ENCODE measurements at places on chromosomes 4 and X.

GRCh38 chr4:152606753-152607152, 70.9 kb upstream of the FBXW7 start:
- DNase-seq: no peak

GRCh38 chrX:101639583-101639982, 20.1 kb downstream of the ARMCX2 start:
- DNase-seq: no peak

DNA sequence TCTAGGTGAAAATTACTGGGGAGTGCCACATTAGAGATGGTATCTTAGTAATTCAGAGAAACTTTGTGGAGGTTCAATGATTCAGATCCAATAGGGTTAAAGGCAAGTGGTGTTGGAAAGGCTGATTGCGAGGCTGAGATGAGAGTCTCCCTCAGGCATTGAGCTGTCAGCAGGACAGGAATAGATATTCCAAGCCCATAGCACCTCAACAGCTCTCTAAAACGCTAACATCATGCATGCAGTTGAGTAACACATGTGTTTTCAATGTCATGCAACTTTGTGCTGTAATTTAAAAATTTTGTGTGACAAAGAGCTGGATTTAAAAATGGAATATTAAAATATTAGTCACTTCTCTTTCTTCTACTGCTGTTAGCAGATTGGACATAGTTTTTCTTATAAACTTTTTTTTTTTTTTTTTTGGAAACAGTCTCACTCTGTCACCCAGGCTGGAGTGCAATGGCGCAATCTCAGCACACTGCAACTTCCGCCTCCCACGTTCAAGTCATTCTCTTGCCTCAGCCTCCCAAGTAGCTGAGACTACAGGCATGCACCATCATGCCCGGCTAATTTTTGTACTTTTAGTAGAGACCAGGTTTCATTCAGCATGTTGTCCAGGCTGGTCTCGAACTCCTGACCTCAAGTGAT, 173.5 kb upstream of the C1QTNF7 start:
- no peak for DNase-seq

GRCh38 chr4:9765091-9765490, 16.3 kb upstream of the DRD5 start:
- no peak for DNase-seq

- DNase-seq: no peak
Measured at GRCh38 chr4:99629962-99630554, 27.6 kb downstream of the C4orf54 start.

- DNase-seq: no peak
Measured at GRCh38 chrX:72048510-72049455, 82.9 kb downstream of the RTL5 start.

- DNase-seq: no peak
Measured at GRCh38 chr4:165345666-165346417, 18.4 kb downstream of the MSMO1 start.

DNA sequence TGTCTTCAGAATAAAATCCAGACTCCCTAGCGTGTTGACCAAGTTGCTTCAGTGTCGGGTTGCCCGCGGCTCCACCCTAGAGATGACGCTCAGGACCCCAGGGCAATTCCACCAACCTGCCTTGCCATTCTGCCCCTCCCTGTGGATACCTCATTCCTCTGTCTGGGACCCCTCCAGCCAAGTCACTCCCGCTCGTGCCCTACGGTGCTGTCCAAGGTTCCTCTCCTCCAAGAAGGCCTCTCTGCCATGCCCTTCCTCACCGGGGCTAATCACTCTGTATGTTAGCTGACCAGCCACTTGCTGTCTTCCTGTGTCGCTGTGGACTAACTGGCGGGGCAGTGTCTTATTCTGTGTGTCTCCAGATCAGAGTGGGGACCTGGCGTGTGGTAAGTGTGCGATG, 46.6 kb downstream of the TENM3 start:
- DNase-seq: no peak

GRCh38 chrX:100447655-100448397, 37.8 kb upstream of the PCDH19 start:
- no peak for DNase-seq

DNA sequence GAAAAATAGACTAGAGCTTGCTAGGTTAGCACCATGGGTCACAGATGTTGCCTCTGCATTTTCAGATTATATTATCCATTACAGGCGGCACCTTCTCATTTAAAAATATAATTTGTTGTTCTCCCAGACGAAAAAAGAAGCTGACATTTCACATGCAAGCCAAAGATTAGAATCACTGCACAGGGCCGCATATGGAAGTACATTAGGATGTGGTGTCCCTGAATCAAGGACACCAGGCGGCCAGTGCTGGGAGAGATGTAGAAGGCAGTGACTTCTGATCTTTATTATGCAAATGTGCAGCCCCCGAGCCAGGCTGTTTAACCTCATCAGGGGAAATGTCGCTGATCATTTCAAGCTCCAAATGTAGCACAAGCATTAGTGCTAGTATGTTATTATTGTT, 22.8 kb downstream of the REELD1 start:
- DNase-seq: no peak

DNA sequence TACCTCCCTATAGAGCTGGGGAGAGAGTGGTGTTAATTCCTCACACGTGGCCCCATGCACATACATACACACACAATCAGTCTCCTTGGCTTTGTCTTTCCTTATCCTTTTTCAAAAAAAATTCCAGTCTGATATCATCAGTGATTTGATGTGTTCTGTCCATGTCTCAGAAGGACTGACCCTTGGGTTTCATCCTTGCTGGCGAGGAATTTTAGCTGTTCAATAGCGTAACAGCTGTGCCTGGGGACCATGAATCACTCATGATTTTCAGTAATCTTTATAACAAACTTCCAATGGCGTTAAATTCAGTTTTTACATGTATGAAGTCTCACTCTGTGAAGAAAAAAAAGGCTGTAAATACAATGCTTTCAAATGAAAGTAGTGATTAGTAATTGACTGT, 204.6 kb downstream of the RBMX2 start:
- no peak for DNase-seq

DNA sequence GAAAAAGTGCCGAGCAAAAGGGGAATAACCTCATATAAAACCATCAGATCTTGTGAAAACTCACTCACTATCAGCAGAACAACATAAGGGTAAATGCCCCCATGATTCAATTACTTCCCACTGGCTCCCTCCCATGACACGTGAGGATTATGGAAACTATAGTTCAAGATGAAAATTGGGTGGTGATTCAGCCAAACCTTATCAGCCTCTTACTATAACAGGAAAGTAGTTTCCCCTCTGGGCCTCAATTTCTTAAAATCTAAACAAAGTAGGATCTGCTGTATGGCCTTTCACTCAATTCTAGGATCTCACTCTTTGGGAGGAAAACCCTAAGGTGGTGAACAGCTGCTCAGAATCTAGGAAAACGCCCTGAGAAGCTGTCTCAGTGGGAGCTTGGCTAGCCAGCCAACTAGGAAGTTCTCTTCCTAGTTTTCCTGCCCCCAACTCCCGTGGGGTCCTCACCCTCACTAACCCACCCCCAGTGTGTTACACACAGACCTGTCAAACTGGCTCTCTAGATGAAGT, 1017.1 kb upstream of the HS3ST1 start:
- DNase-seq: no peak

DNA sequence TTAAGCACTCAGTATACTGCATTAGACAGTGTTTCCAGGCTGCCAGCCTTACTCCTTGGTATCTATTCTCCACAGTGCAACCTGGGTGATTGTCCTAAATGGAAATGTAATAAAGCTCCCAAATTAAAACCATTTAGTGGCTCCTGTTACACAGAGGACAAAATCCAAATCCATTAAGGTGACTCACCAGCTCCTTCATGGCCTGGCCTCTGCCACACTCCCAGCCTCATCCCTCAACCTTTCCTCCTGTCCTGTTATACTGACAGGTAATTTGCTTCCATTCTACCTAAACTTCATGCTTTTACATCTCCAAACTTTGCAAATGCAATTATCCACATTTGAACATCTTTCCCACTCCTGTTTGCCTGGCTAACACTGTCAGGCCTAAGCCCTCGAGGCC, 140.3 kb downstream of the INPP4B start:
- no peak for DNase-seq

DNA sequence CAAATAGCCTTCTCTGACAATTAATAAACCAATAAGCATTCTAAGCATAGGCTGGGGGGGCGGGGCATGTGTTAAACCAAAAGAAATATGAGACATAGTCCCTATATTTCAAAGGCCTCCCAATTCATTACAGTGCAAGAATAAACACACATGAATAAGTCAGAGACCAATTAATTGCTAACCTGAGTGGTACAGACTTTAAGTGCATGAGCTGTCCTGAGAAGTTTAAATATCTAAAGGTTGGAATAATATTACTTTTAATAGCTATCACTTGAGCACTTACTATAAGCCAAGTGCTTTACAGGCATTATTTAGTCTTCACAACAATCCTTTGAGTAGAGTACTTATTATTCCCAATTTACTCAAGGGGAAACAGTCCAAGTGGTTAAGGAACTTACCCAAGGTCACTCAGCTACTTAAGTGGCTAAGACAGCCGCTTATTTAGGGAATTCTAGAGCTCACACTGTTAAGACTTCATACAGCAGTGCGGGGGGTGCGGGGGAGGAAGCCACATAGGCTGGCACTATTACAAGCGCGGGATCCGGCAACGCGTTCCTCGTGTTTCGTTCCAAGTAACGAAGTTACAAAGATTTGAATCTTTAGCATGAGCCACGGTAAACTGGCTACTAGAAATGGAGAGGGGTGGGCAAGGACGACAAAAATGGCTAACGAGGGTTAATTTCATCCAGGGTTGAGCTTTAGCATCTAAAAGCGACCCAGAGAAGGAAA, 1.4 kb downstream of the THOC2 start:
- DNase-seq: no peak

GRCh38 chr4:61614231-61614630, 414.1 kb downstream of the ADGRL3 start:
- DNase-seq: no peak

GRCh38 chrX:109464231-109464630, 17.7 kb downstream of the GUCY2F start:
- no peak for DNase-seq

DNA sequence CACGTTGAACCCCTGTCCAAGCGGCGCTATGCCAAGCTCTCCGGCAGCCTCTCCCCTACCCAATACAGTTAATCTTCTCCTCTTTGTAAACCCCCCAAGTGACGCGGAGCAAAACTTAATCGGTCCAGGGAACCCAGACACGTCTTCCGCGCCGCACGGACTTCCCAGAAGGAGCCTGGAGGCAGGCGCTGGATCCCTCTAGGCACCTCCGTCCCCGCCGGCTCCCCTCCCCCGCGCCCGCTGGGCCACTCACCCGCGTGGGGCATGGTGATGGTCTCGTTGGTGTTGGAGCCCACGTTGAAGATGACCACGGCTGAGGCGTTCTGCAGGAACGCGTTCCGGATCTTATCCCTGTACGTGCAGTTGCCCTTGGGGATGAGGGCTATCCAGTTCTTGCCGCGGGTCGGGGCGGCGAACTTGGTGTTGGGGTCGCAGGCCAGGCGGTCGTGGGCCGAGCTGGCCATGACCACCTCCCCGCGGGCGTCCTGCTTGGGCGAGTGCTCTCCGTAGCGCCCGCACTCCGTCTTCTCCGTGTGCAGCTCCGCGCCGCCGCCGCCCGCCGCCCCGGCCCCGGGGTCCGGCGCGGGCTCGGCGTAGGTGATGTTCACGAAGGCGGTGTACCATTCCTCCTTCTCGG, 1.1 kb downstream of the RNF150 start:
- DNase-seq: no peak

GRCh38 chr4:76214177-76214675, 602 bp upstream of the SCARB2 start:
- DNase-seq: no peak

DNA sequence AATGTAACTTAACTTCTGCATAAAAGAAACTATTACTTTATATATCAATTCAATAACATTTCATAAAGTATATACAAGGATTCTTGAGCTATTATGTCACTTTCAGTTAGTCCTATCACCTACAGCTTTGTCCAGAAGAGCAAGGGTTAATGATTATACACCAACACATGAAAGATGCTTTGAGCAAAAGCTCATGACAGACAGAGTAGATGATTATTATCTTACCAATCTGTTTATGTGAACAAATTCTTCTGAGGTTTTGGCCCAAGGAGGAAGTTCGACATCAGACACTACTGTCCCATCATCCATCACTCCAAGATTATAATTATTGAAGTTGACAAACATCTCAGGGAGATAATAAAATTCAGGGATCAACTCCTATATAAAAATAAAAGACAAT, 166.7 kb upstream of the MAB21L2 start:
- DNase-seq: no peak

DNA sequence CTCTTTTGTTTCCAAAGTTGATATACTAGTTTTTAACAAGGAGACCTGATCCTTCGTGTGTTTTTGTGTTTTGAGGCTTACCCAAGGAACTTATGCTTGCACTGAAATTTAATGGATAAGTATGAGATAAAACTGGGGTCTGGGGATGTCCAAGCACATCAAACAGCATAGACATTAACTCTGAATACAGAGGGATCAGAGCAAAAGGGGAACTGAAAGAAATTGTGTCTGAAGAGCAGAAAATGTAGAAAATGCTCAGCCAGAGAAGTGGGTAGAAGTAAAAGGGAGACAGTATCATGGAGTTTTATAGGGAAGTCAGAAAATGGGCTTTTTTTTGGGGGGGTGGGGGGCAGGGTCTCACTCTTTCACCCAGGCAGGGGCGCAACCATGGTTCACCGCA, 695.4 kb downstream of the ARAP2 start:
- DNase-seq: no peak

- DNase-seq: no peak
Measured at GRCh38 chr4:7697343-7697742, 242.3 kb downstream of the AFAP1 start.

GRCh38 chr4:88080626-88081025, 73.2 kb downstream of the PKD2 start:
- DNase-seq: no peak

DNA sequence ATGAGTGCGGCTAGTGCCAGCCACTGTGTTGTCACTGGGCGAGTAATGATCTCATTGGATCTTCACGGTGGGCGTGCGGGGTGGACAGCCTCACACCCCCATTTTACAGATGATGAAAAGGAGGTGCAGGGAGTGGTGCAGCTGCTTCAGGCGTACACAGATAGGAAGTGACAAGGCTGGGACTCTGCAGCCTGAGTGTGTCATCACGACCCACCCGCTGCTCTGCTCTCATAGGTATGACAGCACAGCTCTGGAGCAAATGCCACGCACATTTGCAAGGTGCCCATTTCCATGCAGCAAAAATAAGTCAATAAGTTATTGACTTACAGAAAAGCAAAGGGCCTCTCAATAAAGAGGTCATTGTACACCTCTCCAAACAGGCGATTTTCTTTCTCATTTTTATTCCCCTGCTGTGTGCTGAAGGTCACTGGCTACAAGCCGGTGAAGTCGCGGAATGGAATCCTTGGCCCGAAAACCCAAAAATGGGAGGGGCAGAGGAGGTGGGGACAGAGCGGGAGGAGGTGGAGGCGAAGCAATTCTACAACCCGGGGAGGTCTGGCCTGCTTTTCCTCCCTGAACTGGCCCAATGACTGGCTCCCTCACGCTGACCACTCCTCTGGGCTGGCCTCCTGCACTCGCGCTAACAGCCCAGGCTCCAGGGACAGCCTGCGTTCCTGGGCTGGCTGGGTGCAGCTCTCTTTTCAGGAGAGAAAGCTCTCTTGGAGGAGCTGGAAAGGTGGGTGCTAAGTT, at the start of gene SOD3:
SOD3 (plus strand) TSS at position 658 of the 750 bp plus-strand sequence. CDS start 3,949 bp downstream, outside the sequence.
- no peak for DNase-seq

- DNase-seq: no peak
Measured at GRCh38 chrX:11998944-11999343, 139.3 kb upstream of the FRMPD4 start.

- DNase-seq: no peak
Measured at GRCh38 chrX:127317159-127317558, 497.6 kb downstream of the PRR32 start.

GRCh38 chr4:104677116-104677515, 182.4 kb upstream of the CXXC4 start:
- DNase-seq: peak; percentile 82

GRCh38 chr4:31086756-31087330, 366.7 kb downstream of the PCDH7 start:
- DNase-seq: no peak
